Amniotic stem cell (primary cell): ENCODE measurements at places on chromosomes 3 and 15.

DNA sequence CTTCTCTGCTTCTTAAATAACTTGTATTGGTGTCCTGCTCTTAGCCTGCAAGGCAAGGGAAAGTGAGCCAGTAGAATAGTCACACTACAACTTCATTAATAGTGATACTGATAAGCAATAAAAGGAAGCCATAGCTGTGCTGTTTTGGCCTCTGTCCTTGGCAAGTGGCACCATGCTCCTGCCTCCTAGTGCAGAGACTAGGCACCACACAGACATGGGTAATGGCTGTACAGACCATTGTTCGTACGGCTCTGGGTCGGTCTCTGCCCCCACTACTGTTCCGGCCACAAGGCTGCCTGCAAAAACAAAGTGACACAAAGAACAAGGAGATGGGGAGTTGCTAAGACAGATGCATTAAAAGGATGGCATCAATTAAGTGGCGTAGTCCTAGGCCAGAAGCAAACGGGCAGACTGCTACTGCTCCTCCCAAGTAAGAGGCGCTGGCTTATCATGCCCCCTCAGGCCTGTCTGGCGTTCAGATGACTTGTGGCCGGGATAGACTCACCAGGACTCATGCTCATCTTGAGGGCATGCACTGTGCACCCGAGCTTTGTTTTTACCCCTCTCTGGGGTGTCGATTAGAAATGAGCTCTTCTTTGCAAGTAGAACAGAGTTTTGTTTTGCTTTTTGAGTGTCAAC, 75.6 kb downstream of the TRAK1 start:
- no peak for DNase-seq

- DNase-seq, result peak; percentile 72
Measured at GRCh38 chr3:159458010-159458409, 530.6 kb upstream of the IL12A start.

- DNase-seq, result peak; percentile 58
Measured at GRCh38 chr15:50353975-50354837, 792 bp downstream of the GABPB1 start.

DNA sequence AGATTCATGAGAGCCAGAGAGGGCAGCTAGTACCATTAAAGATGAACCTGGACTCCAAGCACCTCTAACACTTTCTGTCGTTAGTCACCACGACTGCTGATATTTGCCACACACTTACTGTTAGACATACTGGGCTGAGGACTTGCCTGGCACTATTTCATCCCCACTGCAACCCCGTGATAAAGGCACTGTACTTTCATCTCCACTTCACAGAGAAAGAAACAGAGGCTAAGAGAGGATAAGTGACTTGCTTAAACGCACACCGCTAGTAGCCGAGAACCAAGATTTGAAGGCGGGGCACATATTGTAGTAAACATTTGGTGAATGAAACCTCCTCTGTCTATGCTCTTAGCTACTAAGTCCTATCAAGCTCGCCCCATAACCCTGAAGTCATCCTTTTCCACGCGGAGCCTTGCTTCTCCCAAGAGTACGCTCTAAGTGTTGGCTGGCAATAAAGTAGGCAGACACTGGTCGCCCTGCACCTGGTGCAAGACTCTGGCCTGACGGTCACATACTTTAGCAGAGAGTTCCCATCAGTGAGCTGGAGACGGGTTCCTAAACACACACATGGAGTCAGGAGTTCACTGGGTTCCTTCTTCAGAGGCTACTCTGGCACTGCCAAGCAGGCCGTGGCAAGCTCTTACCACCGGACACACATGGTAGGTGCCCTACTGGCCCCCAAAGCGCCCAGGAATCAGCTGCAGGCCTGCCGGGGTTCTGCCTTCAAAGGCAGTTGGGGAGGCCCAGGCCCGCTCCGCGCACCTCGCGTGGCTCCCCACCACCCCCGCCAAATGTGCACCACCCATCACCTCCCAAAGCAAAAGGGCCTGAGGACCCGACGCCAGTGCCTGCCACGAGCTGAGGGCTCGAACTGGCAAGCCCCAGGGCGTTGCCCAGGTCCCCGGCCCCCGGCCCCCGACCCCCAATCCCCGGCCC, 951 bp downstream of the POMGNT2 start:
- no peak for DNase-seq

DNA sequence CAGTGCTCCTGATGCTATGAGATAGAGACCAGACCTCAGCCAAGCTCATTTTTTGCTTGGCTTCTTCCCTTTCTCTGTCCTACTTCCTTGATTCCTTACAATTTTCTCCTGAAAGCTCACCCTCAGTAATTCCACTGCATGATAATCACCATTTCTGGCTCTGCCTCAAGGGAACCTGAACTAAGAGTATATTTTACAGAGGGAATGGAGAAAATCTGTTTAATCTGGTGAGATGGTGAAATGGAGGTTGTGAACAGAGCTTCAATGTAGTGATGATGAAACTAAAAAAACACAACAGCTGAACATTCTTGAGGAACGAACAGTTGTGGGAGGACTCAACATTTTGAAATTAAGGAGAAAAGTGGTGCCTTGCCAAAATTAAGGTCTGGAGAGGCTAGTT, 16.3 kb downstream of the HHLA2 start:
- peak; percentile 4 for DNase-seq

- no peak for DNase-seq
Measured at GRCh38 chr3:165837058-165837525, at the start of gene BCHE. TSS of gene BCHE (minus strand) at chr3:165837423. CDS start at chr3:165831033, 6,390 bp downstream.

DNA sequence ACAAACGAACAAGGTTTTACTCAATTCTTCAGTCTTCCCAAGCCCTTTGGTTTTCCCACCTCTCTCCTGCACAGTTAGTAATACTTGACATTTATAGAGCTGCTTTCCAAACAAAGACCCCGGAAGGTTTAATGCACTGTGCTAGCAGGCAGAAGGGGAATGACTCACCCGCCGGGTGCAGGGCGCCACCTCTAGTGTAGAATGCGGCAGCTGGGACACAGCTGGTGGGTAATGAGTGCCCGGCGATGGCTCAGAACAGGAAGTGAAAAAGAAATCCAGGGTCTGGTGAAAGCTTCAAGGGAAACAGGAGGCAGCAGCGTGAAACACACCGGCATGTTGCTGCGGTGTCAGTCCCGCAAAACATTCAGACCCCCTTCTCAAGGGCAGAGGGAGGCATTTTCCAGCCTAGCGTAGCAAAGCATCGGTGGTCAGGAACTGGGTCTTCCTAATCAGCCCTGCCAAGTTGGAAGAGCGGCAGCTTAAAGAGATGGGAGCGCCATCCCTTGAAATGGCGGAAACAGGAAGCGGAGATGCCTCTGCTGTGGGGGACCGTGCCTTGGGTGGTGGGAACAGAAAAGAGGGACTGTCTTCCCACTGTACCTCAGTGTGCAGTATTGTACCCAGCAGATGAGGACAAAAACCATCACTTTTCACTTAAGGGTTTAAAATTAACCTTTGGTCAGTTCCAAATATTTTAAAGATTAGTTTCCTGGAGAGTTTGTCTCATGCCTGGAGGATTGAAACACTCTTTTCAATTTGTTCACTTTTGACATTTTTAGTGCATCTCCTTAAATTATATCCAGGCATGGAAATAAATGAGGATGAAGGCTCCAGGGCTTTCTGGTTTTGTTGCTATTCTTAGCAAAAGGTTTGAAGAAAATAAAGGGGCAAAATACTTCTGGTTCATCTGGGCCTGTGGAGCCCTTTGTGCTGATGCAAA, 160.7 kb upstream of the MCTP2 start:
- no peak for DNase-seq

DNA sequence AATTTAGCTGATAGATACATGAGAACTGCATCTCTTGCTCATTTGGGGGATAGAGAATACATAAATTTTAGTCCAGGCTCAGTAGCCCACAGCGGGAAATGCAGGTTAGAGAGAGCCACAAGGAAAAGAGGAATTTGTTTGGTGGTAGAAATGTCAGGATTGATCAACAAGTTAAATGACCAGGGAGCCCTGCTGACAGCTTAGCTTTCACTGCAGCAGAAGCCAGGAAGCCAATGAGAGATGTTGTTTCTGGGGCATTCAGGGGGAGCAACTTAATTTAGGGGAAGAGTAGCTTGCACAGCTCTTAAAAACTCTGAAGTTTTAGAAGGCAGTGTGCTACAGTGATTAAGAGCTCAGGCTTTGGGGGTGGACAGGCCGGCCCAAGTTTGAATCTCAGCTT, 22.7 kb downstream of the ARHGEF26 start:
- DNase-seq, result no peak

GRCh38 chr3:53938645-53939044, 47.0 kb upstream of the SELENOK start:
- DNase-seq, result no peak

DNA sequence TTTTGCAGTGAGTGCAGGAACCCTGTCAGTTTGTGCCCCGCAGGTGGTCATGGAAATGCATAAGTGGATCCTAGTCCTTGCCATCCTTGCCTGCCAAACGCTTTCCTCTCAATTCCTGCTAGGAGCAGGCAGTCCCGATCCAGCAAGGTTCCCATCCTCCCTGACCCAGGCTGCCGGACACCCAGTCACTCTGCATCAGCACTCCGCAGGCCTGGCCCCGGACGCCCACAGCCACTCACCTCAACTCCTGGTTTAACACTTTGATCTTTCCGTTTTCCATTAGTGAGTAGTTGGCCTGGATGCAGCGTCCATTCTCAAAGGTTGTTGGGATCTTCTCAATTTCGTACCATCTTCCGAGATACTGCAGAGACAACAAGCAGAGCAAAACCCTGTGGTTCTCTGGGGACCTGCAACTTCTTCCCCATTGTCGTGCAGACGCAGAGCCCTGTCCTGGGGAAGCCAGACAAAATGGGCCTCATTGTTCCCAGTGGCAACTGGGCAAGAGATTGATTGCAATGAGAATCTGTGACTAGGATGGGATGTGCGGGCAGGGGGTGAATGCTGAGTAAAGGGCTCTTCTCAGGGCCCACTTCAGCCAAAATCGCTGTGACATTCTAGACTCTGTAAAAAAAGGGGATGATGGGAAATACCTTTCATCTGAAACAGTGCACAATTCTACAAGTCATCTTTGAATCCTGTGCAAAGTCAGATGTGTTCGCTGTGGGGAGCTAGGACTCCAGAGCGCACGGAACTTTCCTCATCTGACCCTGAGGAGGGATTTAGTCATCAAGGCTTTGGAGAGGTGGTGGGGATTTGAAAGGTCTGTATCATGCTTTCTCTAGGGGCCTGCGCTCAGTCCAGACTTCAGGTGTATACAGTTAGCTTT, 9.9 kb downstream of the APOD start:
- no peak for DNase-seq

DNA sequence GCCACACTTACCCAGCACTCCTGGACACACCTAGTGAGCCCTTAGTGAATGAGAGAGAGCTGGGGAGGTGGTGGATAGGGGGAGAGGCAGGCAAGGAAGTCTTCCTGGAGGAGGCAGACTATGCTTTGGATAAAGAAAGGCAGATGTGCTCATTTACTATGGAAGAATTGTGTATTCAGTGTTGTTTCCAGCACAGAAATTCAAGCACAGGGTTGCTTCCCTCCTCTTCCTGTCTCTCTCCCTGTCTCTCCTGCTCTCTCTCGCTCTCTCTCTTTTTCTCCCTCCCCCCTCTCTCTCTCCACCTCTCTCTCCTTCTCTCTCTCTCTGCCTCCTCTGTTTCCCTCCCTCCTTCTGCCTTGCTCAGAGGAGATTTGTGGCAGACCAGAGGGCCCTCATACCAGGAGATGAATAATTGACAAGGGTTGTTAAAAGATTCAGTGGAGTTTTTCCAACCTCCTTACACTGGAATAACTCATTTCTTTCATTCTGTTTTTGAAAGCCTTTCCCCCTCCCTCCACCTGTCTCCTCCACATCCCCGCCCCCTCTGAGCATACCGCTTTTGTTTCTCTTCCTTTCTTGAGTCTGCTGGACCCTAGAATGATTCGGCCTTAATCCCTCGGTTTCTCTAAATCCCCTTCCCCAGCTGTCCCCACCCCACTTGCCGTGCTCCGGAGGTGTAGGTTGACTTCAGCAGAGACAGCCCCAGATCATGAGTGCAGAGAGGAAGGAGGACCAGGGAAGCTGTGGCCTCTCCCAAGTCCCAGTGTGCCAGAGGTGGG, 65.6 kb downstream of the CCDC33 start:
- DNase-seq, result no peak

- no peak for DNase-seq
Measured at GRCh38 chr3:28295898-28296490, 52.5 kb upstream of the ZCWPW2 start.

- no peak for DNase-seq
Measured at GRCh38 chr15:70504299-70504951, 258.9 kb downstream of the UACA start.

GRCh38 chr15:100777821-100778220, 101.8 kb upstream of the ALDH1A3 start:
- DNase-seq, result no peak

DNA sequence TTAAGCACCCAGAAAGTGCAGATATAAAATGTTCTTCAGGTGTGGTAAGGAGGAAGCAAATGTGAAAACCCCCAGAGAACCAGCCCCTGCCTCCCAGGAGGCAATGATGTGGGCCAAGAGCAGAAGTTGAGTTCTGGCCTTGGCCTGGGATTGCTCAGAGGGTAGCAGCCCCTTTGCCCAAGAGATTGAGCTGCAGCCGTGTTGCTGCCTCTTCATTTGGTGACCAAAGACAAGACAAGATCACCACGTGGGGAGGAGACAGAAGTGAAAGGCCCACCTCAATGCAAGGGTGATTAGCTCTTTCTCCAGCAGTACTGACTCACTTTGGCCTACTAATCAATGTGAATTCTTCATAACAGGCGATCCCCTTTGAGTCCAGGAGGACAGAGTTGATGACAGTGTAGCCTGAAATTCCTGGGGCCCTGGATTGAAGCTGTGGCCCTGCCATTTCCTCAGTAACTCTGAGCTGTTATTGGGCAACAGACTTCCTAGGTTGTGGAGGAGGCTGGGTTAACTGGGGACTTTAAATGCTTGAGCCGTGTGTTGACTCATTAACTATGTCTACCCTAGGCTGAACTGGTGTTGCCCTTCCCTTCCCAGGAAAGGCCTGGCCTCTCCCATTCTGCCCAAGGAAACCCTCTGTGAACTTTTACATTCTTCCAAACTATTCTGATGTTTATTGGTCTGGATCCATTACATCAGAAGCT, 86.5 kb downstream of the ST6GAL1 start:
- DNase-seq, result no peak

- DNase-seq, result no peak
Measured at GRCh38 chr15:41483115-41483514, 10.6 kb upstream of the ITPKA start.

- no peak for DNase-seq
Measured at GRCh38 chr3:20462226-20462625, 276.2 kb upstream of the SGO1 start.

DNA sequence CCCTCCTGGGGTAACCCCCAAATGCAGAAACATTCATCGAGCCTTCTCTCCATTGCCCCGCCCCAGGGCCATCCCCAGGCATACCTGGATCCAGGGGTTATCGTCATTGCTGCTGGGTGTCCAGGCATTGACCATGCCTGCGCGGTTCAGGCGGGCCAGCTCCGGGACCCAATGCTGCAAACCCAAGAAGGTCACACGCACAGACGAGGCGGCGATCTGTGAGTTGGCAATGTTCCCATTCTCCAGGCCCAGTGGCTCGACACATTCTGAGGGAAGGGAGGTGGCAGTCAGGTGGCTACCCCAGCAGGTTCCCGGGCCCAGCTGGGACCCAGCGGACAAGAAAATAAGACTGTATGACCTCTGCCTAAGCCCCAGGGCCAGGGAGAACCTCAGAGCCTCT, 6.1 kb downstream of the MFGE8 start:
- DNase-seq, result no peak

- DNase-seq, result no peak
Measured at GRCh38 chr3:64848127-64848800, 160.5 kb upstream of the ADAMTS9 start.
